ENCODE measurements at places on chromosomes 4 and X.

DNA sequence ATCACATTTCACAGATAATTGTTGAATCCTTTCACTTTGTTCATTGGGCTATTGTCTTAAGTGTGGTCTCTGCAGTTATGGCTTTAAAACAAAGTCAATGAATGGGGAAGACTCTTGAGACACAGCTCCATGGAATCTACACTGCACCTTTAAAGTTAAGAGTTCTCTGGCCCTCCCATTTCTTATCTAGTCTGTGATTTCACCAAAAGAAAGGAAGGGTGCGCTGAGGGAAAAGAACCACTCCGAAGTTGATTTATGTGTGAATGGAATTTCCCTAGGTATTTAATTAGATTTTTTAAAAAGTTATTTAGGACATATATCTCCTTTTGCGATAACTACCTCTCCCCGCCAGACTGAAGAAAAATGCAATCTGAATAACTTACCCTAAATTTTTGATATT is 2.5 kb downstream of the SEPTIN11 start:
- DNase-seq: no peak

DNA sequence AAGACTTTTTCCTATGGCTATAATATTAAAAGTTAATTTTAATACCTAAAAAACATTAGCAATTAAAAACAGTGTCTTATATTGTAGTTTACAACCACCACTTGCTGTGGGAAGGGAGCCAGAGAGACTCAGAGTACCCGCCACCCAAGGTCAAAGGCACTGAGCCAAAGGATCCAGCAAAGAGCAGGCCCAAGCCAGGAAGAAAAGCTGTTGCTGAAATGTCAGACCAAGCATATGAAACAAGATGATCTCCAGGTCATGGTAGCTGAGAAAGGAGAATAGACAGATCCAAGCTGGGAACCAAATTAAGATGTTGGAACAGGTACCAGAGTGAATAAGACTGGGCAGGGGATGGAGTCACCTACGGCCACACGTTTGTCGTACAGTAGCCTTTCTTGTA is 18.8 kb upstream of the ATOH1 start:
- DNase-seq: no peak

DNA sequence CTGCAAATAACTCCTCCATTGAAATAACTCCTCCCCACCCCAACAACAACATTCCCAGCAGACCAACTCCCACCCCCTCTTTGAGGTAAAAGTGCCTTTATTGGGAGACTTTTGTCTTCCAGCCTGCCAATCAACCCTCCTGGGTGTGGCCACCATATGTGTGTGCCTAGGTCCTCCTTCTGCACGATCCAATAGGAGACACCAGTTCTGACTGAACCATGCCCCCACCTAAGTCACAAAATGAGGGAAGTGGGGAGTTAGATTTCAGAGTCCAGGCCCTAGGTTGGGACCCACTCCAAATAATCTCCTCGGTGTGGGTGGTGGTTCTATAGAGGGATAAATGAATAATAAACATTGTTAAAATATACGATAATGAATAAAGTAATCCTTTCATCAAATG is 3.0 kb downstream of the PLP2 start:
- no peak for DNase-seq

DNA sequence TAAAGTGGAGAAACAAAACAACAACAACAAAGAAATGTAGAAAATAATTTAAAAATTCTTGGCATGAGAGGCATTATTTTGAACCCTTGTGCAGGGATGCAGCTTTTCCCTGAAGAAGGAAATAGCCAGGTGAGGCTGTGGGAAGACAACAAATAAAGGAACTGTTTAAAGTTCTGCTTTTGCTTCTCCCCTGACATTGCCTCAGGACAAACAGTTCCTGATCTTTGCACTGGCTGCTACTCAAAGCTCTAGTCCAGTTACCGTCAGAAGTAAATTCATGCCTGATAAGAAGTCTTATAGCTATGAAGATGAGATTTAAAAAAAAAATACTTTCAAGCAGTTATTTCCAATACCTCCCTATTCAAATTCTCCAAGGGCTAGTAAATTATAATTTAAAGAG is 233.8 kb downstream of the IL15 start:
- no peak for DNase-seq

GRCh38 chr4:74158466-74159142 is 686 bp downstream of the MTHFD2L start:
- DNase-seq: no peak
